K562 (cell line): ENCODE measurements at places on chromosomes 1 and 21. TPM values are rescaled to one million over a fixed set of nuclear protein-coding genes. Genes with fewer than 3 reads are reported as not detected.

KRTAP7-1 gene
- total RNA-seq: not detected in 2 replicates

FCRL5 gene
- total RNA-seq: not detected in 2 replicates

SH2D1B gene
- total RNA-seq: 5.4 and 6.3 TPM in 2 replicates

GPATCH3 gene
- 22.5 and 23.0 TPM in 2 replicates for total RNA-seq

ABCA4 gene
- not detected in 2 replicates for total RNA-seq

COL16A1 gene
- 0.54 and 0.60 TPM in 2 replicates for total RNA-seq

KPRP gene
- total RNA-seq: not detected in 2 replicates

GRCh38 chr1:210340841-210341240, 12.1 kb downstream of the HHAT start:
- no peak for DNase-seq

GRCh38 chr21:14773777-14774345, 227.7 kb upstream of the SAMSN1 start:
- peak; percentile 90 for DNase-seq

DNA sequence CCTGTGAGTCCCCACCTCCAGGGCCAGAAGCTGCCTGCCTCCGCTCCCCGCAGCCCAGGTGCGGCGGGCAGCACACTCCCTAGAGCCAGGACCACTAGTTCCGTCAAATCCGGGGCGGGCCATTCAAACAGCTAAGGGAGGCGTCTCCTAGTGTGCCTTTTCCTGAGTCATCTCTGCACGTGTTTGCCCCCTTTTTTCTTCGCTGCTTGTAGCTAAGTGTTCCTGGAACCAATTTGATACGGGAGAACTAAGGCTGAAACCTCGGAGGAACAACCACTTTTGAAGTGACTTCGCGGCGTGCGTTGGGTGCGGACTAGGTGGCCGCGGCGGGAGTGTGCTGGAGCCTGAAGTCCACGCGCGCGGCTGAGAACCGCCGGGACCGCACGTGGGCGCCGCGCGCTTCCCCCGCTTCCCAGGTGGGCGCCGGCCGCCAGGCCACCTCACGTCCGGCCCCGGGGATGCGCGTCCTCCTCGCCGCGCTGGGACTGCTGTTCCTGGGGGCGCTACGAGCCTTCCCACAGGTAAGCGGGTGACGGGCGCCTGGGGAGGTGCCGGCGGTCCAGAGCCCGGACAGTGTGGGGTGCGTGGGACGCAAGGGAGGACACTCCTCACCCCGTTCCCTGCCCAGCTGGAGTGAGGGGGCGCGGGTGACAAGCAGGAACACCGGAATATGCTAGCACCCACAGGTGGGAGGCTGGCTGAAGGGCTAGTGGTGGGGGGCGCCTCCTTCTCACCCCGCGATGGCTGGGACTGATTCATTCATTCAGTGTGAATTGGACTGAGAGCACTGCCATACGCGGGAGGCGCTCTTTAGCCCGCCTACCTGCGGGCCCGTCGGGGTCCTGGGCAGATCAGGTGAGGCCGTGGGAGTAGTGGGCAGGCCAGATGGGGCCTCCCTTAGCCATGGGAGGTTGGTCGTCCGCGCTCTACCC, at the start of gene TNFRSF8:
TNFRSF8 (plus strand) TSS at position 163 of the 932 bp plus-strand sequence; CDS start at position 459, 296 bp downstream.
- DNase-seq: peak; percentile 76

DNA sequence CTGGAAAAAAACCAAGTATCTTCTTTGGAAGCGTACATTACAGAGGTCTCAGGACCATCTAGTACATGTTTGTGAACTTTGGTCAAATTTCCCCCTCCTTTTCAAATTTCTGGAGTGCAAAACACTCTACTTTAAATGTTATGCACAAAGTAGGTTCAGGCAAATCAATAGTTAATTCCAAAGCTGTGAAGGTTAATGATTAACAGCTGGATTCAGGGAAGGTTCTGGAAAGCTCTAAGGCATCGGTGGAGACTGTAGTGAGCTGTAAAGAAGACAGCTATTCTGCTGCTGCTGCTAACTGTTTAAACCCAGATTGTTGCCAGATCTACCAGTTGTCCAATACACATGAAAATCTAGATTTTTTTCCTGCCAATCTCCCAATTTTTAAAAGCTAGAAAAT, 70.9 kb downstream of the ELAVL4 start:
- no peak for DNase-seq

- DNase-seq: no peak
Measured at GRCh38 chr1:118257946-118258345, 72.9 kb upstream of the SPAG17 start.

GRCh38 chr1:200207711-200208126, 180.2 kb downstream of the NR5A2 start:
- DNase-seq: no peak

DNA sequence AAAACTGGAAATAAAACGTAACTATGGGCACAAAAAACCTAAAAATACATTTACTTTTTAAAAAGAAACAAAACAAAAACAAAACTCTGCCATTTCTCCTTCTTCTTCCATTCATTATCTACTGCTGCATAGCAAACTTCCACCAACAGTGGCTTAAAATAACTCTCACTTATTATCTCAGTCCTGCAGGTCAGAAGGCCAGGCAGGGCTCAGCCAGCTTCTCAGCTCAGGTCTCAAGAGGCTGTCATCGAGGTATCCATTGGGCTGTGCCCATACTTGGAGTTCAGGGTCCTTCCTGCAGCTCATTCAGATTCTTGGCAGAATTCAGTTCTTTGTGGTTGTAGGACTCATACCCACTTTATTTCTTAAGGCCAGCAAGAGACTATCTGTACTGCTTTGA, 352.7 kb upstream of the PLD5 start:
- DNase-seq: no peak

GRCh38 chr1:169877800-169878491, 15.8 kb downstream of the SCYL3 start:
- no peak for DNase-seq

DNA sequence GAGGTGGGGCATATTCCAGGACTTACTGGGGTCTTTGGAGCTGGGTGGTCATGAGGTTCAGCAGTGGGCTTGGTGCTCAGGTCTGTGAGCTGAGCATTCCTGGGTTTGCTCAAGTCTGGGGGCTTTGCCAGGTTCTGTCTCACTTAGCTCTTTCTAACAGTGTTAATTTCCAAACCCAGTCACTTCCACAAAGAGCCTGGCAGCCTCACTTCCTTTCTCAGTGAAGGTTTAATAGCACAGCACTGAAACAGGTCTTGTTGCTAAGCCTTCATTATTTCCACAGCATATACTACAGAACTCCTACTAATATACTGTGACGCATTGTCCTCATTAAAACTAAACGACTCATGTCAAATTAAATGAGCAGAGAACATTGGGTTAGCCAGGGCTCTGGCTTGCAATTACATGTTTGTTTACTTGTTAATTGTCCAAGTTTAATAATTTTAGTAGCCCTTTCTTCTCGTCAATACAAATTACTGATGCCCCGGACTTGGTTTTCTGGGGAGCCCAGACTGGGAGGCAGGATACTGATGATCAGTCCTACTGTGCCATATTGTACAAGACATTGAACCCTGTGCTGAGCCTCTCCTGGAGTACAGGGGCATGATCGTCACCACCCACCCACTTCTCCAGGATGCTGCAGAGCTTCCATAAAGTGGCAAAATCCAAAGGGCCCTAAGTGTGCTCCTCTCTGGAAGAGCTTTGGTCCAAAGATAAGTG, 170.7 kb downstream of the IER5 start:
- DNase-seq: no peak
